Bronchial epithelial cell (primary cell): ENCODE measurements at places on chromosomes 16 and 17. TPM values are rescaled to one million over a fixed set of nuclear protein-coding genes. Genes with fewer than 3 reads are reported as not detected.

The FBXO39 gene
- total RNA-seq, result 0.13 TPM in 1 of 2 replicates, not detected in the other

The PPM1D gene
- 3.2 and 3.8 TPM in 2 replicates for total RNA-seq

The CRYM gene
- total RNA-seq, result 0.79 and 1.2 TPM in 2 replicates

The NDRG4 gene
- total RNA-seq, result 2.6 and 2.8 TPM in 2 replicates

The PMFBP1 gene
- 0.53 and 1.9 TPM in 2 replicates for total RNA-seq

The PRAC1 gene
- total RNA-seq, result not detected in 2 replicates

The NPB gene
- total RNA-seq, result 0.26 and 0.51 TPM in 2 replicates

The IRX6 gene
- total RNA-seq, result not detected in 2 replicates

The ZFHX3 gene
- total RNA-seq, result 3.1 and 3.9 TPM in 2 replicates

The RAB37 gene
- under 0.01 and 0.38 TPM in 2 replicates for total RNA-seq

The HOXB1 gene
- total RNA-seq, result under 0.01 TPM in 1 of 2 replicates, not detected in the other

The ICAM2 gene
- 0.26 and 0.90 TPM in 2 replicates for total RNA-seq

The PPP1R27 gene
- total RNA-seq, result 0.13 TPM in 1 of 2 replicates, not detected in the other

The CCL5 gene
- 0.26 TPM in 1 of 2 replicates, not detected in the other for total RNA-seq

The TEKT5 gene
- 0.26 and 0.53 TPM in 2 replicates for total RNA-seq

The SCNN1B gene
- total RNA-seq, result 0.79 and 5.8 TPM in 2 replicates

The GP1BA gene
- not detected in 2 replicates for total RNA-seq

The MEOX1 gene
- total RNA-seq, result not detected in 2 replicates

The SLC46A1 gene
- 1.9 and 5.0 TPM in 2 replicates for total RNA-seq

The ABCC11 gene
- total RNA-seq, result 0.13 and 0.26 TPM in 2 replicates

The SPATA22 gene
- not detected in 2 replicates for total RNA-seq
